ENCODE measurements at places on chromosomes 11 and 22.

GRCh38 chr11:23919455-23919854 is 577.4 kb upstream of the LUZP2 start:
- no peak for DNase-seq

DNA sequence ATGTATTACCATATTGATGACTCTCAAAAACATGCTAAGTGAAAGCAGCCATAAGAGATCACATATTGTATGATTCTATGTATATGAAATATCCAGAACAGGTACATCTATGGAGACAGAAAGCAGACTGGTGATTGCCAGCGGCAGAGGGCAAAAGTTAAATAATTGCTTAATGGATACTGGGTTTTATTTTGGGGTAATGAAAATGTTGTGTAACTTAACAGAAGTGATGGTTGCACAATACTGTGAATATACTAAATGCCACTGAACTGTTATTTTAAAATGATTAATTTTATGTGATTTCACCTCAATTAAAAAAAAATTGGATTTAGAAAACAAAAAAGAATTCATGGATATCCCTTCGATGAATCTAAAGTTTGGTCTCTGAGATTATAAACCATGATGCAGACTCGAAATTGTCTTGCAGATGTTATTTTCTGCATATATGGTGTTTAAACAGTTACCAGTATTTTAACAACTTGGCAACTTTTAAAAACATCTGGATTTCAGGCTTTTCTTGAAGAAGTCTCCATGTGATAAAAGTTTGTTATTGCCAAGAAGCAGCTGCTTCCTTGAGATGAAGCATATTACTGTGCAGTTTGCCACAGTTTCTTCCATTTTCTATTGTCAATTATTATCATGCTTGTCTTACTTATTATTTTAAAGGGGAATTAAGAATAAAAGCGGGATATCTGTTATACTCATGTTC is 38.1 kb downstream of the LARGE2 start:
- no peak for DNase-seq

DNA sequence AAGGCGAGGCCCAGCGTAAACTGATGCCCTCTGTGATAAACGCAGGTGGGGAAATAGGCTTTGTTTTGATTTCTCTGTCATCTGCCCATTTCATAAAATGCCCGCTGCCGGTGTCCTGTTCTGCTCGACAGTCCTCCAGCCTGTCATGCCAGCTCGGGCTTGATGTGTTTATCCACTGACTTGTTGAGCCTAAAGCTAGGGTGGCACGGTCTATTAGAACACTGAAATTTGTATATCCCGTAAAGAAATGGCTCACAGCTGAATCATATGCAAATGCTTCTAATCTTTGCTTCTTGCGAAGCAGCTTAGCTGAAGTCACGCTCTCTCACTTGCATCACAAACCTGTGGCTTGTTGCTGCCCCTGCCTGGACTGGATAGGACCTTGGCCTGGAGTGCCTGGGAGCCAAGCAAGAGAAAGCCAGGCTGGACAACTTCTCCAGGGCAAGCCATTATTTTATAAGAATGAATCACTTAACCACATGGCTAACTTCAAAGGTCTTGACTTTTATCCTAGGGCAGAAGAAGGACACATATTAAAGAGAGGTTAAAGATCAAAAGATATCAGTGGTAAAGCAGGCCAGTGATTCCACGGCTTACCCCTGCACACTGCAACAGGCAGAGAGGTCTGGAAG is 33.1 kb downstream of the EHF start:
- no peak for DNase-seq

DNA sequence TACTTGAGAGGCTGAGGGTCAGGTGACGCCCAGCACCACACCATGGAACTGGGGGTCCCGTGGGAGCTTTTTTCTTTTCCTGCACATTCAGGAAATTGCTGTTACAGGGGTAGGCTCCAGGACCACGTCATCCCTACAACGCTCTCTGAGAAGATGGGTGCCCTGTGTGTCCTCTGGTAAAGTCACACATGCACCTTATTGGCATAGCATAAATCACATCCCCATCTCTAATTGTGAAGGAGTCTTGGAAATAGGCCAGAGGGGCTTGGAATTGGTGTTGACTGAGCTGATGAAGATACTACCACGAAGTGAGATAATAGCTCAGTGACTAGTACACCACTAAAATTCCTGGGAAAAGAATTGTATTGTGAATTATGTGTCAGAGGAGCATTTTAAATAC is 57.6 kb downstream of the TNRC6B start:
- no peak for DNase-seq

DNA sequence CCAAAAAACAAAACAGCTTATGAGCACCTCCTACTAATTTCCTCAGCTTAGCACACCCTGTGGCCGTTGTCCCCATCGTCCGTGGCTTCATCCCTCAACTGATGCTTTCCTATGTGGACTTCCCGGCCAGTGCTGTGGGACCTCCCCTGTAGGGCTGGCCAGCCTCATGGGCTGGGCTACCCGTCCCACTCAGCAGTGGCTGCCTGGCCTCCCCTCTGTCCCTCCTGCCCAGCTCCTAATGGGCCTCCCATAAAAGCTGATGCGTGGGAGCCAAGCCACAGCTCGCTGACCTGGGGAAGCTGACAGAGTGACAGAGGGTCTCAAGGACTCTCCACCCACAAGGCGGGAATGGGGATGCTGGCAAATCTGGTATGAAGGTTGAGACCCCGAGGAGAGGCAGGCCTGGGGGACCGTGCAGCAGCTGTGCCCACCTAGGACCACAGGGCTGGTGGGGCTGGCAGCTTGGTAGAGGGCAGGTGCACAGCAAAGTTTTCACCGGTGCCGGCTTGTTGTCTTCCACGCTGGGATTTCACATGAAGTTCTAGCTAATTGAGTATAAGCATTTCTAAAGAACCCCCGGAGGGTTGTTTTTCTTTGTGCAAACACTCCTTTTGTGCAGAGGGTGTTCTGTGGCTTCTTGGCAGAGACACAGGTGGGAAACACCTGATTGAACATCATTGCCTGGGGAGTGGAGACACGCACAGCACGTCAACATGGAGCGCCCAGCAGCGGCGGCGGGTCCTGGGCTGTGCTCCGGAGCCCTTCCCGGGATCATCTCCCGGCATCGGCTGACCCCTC is 23.2 kb downstream of the TBX1 start:
- DNase-seq = no peak

DNA sequence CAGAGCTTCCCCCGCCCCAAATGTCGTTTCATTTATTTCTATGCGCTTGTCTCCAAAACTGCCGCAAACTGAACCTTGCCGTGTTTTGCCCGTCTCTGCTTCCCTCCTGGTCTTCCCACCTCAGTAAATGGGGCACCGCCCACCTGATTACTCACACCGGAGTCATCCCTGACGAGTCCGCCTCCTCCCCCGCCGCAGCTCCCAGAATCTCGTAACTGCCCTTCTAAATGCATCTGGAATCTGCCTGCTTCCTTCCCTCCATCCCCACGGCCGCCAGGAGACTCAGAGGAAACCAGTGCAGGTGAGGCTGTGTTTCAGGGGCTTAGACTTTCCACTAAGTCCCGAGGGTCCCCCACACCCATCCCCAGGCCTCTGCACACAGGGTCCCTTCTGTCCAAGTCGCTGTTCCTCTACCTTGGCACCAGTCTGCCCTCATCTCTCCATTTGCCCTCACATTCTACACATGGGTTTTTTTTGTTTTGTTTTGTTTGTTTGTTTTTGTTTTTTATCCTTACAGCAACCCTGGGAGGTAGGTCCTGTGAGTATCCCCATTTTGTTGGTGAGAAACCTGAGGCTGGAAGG is 62.6 kb upstream of the PHF21B start:
- no peak for DNase-seq

DNA sequence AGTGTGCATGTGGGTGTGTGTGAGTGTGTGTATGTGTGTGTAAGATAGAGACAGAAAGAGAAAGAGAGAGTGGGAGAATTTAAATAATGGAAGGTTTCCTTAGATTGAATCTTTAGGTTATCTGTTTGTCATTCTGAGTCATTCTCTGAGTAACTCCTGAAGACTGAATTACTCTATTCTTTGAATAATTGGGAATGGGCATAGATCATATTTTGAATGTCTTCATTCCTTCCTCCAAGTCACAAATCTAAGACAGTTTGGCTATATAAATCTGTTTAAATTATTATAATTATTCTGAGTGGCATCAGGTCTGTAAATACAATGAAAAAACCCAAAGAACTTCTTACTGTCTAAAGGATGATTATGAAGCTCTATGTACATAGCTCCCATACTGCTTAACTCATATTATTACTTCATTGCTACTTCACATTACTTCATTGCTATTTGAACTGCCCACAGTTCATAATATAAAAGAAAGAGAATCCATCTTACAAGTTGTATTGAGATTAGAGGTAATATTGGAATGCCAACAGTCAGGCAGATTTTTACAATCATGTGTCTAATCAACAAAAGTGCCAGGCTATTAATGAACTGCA is 346.6 kb upstream of the CCDC179 start:
- no peak for DNase-seq

DNA sequence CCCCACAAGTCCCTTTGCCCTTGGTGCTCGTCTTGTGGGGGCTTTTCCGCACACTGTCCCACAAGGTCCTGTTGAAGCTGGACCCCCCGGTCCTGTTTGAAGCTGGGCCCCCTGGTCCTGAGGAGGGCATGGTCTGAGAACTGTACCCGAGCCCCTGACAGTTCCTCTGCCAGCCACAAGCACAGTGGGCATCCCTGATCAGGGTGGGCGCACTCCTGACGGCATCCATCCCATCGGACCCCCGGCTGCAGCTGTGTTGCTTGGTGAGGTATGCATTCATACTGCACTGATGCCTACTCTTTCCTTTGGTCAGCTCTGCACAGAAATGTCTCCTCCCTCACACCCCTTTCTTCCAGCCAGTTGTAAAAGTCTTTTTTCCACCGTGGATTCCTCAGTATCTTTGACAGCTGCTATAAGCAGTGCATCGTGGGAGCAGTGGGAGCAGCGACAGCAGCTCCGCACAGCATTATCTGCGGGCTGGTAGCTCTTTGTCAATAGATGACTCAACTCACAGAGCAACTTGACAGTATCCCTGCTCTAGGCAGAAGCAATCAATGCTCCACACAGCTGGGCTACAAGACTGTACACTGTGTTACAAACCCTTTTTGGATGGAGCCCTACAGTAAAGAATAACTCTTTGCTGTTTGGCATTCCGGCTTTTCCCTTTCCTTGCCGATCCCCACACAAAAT is 1030.8 kb upstream of the CCDC90B start:
- DNase-seq = peak; percentile 27

DNA sequence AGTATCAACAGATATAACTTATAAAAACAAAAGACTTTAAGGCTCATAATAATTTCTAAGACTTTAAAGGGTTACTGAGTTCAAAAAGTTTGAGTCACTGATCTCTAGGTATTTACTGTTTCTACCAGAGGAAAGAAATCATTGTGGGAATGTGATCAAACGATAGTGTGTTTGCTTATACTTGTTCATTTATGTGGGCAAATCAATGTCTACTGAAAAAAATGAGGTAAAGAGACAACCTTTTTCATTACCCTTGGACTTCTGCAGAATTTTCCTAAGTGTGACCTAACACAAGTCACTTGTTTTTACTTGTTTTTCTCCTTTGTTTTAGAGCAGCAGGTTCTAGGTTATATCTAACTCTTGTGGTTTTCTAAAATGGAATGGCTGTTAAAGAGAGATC is 65.4 kb downstream of the PRR5L start:
- no peak for DNase-seq

DNA sequence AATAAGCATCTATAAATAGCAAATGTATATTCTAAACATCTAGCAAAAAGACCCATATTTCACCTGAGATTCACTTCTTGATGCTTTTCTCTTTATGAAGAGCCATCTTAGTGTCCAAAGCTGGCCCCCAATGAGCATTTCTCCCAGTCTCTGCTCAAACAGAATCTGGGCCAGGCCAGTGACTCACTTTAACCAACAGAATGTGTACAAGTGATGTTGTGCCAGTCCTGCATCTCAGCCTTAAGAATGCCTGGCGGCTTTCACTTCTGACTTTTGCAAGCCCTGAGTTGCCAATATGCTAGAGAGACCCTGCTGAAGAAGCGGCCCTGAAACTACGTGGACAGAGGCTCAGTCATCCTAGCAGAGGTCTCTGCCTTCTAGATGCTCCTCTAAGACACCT is 6.9 kb upstream of the COPB1 start:
- no peak for DNase-seq

GRCh38 chr22:43854121-43854785 is 8.1 kb downstream of the SULT4A1 start:
- DNase-seq = no peak

GRCh38 chr22:49867303-49868265 is 13.9 kb downstream of the ZBED4 start:
- DNase-seq = no peak

DNA sequence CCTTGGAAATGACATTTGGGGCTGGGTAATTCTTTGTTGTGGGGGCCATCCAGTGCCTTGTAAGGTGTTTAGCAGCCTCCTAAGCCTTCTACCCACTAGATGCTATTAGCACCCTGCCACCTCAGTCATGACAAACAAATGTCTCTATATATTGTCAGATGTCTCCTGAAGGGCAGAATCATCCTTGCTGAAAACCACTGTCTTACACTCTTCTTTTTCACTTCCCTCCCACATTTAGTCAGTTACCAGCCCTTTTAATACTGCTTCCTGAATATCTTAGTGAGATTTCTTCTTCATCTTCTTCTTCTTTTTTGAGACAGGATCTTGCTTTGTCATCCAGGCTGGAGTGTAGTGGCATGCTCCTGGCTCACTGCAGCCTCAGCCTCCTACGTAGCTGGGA is 33.1 kb downstream of the TNRC6B start:
- DNase-seq = no peak

DNA sequence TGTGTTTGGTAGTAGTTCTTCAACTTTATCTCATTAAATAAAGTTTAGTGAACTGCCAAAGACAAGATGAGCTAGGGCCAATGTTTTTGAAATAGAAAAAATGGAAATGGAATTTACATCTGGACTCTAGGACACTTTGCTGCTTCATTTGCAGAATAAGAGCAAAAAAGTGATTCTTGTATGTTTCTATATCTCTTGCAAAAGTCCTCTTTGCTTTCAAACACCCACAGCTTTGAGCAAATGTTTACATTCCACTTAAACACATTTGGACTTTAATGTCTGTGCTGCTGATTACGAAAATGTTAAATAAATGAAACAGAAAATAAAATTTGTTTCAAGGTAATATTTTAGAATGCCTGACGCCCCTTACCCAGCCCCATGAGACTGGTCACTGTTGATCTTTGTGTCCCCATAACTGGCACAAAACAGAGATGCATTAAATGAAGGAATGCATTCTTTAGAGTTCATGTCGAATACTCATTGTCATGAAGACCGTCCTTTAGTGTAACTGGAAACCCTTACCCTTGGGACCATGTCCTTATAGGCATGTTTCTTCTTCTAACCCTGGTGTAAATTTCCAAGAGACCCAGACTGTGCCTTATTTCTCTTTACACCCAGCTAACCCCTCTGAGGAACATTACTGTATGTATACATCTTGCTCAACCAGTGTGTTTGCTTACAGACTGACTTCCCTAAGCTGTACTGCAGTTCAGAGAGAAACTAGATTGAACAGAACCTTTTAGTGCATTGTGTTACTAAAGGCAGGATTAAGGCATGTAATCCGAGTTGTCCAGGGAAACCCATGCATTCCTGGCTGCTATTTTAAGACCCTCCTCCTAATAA is 199.7 kb downstream of the NAV2 start:
- no peak for DNase-seq
